ENCODE measurements at places on chromosomes 1 and 21.

GRCh38 chr1:24341260-24341659 lies 22.1 kb downstream of the GRHL3 start:
- no peak for DNase-seq

- no peak for DNase-seq
Observed at GRCh38 chr1:160371756-160372155, 4.9 kb downstream of the NHLH1 start.

DNA sequence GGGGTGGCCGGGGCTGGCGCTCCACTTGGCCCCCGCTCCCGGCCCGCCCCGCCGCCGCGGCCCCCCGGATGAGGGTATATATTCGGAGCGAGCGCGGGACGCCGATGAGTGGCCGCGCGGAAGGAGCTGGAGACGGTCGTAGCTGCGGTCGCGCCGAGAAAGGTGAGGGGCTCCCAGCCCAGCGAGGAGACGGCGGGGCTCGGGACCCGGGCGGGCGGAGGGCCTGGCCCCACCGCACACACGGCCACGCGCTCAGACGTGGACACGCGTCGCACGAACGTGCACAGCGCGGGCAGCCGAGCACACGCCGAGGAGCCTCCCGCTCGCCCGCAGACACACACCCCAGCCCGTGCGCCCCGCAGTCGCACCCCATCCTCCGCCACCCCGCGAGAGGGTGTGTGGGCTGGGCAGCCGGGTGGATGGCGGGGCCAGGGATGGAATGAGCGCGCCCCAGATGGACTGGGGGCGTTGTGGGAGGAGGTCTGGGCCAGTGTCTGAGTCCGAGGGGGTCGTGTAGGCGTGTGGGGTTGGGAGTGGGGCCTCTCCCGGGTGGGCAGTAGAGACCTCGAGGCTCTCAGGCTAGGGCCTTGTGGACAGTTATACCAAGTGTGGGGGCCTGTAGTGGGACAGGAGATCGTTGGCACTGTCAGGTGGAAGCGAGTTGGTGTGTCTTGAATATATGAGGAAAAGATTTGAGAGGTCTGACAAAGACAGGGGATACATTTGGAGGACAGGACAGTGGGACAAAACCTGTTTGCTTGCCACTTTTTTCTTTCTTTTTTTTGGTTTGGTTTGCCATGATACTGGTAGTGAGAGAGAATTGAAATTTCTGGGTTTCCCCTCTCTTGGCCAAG lies at the start of gene UAP1:
TSS of gene UAP1 (plus strand) at position 107 of the 854 bp plus-strand sequence. CDS start 4,347 bp downstream, outside the sequence.
- DNase-seq = no peak

DNA sequence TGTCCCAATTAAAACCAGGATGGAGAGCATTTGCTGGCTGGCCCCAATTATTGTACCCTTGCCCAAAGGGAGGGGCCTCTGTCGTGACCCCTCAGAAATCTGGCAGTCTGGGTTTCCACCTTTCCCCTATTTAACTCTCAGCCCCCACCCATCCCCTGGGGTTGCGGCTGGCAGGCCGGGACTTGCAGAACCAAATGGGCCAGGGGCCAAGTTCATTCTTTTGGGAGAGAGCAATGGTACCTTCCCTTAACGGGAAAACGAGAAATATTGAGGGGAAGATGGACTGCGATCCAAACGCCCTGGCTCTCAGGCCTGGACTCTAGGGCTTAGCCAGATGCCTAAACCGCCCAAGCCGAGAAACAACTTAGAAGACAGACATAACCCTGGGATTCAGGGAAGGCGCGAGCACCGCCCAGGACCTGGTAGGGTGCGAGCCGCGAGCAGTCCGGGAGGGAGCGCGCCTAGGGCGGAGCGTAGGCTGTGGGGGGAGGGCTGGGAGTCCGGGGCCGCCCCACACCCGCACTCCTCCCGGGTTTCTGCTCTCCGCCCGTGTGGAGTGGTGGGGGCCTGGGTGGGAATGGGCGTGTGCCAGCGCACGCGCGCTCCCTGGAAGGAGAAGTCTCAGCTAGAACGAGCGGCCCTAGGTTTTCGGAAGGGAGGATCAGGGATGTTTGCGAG lies at the start of gene SLC27A3:
TSS of gene SLC27A3 (plus strand) at position 628 of the 678 bp plus-strand sequence. CDS start 91 bp downstream, outside the sequence.
- no peak for DNase-seq

DNA sequence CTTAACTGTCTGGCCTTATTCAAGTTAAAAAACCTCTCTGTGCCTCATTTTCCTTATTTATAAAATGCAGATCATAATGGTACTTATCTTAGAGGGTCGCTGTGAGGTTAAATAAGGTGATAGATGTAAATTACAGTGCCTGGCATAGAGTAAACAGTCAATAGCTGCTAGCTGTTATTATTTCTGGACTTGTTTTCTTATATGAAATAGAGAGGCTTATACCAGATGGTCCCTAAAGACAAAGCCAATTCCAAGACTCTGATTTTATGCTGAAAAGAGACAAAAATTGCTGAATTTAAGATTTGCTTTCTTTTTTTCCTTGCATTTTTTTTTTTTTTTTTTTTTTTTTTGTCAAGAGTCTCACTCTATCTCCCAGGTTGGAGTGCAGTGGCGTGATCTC lies 10.3 kb downstream of the PBX1 start:
- DNase-seq = no peak

GRCh38 chr1:205925736-205926135 lies 17.5 kb downstream of the SLC26A9 start:
- DNase-seq = peak; percentile 97

DNA sequence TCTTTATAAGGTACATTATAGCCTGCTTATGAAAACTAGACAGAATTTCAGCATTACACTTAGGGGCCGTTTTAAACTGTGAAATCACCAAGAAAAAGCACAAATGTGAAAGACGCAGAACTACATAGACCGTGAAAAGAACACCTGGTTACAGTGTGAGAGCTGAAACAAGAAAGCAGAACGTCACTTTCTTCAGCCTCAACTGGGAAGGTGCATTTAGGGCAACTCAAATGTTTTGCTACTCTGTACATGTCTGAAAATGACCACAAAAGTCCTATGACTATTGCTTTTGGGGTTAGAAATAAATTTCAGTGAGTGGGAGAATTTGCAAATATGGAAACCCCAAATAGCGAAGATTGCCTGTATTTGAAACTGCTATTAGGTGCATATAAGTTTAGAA lies 268.7 kb downstream of the OLFM3 start:
- DNase-seq = no peak

DNA sequence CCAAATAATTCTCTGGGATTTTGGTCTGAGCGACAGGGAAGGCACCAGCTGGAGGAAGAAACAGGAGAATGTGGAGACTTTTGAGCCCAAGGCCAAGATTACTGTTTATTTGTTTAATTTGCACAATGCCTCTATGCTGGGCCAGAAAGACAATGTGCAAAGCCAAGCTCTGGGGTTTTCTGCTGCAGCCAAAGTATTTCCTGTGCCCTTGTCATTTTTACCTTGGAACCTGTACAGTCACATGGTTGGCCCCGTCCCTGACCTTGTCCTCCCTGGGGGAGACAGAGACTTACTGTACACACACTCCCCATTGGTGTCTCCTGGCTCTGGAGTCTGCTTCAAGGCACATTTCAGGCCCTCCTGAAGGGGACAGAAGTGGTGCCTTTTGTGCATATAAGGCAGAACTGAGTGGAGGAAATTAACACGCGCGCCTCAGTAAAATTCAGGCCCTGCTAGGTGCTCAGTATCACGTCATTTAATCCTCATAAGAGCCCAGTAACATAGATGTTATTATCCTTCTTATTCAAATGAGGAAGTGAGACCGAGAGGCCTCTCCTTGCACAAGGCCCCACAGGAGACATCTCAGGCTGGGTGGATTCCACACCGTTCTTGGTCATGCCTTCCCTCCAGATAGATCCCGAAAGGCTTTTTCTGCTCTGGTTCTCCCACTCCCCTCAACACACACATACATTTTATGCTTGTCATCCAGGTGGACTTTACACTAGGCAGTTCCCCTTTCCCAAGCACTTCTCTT lies 21.1 kb downstream of the C1orf115 start:
- no peak for DNase-seq

DNA sequence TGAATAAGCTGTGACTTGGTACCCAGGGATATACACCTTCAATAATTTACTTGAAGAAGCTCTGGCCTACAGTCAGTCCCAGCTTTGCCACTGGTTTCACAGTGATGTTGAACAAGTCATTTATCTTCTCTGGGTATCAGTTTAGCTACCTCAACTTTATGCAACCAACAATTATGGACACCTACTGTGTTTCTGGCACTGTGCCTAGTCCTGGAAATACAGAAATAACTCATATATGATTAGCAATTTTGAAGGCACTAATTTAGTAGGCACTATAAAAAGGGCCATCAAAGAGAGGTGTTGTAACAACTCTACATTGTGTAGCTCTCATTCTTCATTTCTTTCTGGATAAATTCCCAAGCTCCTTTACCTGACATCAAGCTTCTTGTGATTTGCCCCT lies 88.6 kb upstream of the SPATA6 start:
- DNase-seq = no peak

GRCh38 chr1:118618618-118619340 lies 369.4 kb downstream of the TBX15 start:
- no peak for DNase-seq

DNA sequence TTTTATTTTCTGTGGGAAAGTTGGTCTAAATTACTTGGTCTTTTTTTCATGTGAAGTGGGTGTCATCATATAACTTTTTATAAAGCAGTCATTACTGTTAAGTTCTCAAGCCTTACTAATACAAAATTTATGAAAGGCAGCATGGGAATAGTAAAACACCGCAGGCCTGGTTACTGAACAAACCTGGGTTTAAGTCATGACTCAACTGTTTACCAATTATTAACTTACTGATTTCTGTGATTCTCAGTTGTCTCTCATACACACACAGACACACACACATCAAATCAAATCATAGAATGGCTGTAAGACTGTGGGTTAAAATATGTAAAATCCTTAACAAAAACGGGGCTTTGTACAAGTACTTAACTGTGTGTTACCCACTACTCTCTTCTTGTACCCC lies 14.6 kb downstream of the MAEL start:
- no peak for DNase-seq

DNA sequence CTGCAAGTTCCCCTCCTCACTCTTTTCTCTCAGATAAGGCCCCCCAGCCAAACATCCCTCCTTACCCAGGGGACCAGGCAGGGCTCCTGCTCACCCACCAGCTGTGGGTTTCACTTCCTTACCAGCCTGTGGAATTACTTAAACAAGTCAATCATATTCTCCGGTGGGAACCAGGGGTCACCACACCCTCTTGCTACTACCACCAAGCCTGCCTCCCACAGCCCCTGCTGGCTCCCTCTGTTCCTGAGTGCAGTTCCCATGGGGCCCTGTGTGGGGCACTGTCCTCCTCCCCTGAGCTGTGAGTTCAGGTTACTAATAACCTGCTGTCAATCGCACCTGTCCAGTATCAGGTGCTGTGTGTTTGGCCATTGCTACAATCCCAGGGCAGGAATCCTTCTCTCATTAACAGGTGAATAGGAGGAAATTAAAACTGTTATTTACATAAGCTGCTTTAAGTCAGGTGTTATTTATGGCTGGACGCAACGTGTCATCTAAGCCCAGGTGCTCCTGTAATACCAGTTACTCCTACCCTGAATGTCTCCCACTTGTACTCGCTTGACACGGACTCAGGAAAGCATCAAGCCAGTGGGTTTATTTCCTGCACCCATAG lies 53.1 kb upstream of the LBR start:
- DNase-seq = peak; percentile 25

- no peak for DNase-seq
Observed at GRCh38 chr1:156727492-156727891, 777 bp upstream of the METTL25B start.

DNA sequence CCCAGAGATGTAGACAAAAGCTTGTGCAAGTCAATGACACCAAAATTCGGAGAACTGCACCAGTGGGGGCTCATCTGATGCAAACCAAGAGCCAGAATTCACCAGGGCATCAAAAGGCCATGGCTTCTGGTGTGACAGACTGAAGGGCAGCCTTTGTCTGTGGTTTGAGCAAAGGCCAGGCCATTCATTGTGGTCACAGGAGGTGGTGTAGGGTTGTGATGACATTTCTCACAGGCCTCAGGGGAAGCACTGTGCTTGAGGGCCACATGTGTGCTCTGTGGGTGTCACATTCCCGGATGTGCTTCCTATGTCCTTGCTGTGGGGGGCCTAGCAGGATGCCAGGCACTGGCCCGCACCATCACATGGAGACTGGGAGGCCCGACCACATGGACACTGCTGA lies 22.5 kb upstream of the KCNE1 start:
- no peak for DNase-seq

DNA sequence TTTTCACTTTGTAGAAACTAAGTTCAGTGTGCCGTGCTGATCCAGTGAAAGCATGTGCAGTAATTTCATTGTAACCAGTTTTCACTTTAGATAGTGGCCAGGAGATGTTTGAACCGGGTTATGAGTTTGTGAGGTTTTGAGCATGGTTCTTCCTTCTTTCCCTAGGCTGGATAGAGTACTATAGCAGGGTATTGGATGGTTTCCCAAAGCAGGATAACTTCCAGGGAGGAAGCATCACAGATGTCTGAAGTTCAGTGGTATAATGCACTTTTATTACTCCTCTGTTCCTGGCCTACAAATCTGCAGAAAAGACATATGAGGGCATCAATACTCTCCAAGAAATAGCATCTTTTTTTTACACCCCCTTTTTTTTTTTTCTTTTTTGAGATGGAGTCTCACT lies 823.1 kb downstream of the USP25 start:
- DNase-seq = no peak

- no peak for DNase-seq
Observed at GRCh38 chr1:244049162-244050013, 1.7 kb upstream of the ZBTB18 start.

GRCh38 chr1:156745881-156746280 lies 5.0 kb upstream of the MRPL24 start:
- DNase-seq = no peak

GRCh38 chr1:23537296-23537973 lies 6.4 kb upstream of the E2F2 start:
- DNase-seq = no peak

DNA sequence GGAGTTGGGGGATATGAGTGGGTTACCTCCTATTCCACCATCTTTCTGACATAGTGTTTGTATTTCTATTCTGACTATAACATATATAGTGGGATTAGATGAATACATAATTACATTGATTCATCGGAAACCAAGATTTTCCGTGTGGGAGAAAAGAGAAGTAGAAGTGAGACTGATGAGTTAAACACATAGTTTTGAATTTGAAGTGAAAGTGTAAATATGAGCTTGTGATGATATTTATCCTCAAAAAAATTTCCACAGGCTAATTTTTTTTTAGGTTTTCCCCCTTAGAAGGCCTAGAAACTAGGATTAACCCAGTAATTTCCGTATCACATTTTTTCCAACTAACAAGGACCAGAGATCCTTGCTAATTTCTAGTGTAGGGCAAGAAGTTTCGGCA lies 6.9 kb downstream of the CD1B start:
- no peak for DNase-seq

- DNase-seq = peak; percentile 51
Observed at GRCh38 chr1:237154157-237154556, 112.2 kb downstream of the RYR2 start.

DNA sequence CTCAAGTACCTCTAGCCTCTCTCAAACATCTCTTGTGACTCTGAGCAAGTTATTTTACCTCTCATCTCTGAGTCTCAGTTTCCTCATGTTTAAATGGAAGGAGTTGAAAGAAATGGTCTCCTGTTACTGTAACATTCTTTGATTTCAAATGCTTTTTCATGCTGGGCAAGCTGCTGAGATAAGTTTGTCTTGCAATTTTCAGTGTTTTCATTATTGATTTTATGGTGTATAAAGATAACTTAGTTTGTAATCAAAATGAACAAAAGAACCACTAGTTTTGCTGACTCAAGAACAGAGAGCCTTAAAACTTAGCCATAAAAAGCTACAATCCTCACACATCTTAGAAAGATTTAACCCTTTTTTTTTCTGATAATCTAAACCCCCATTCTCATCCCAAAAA lies 4.5 kb downstream of the LIPI start:
- DNase-seq = no peak

- no peak for DNase-seq
Observed at GRCh38 chr1:47178020-47178419, 11.8 kb downstream of the PDZK1IP1 start.

GRCh38 chr1:4650481-4650880 lies 3.9 kb upstream of the AJAP1 start:
- peak; percentile 5 for DNase-seq
